Stimulated activated CD4-positive, alpha-beta T cell treated with anti-CD3 and anti-CD28 coated beads, Interleukin-2, amount 100 ng/mL, for 4 hours (primary cell): ENCODE measurements at places on chromosomes 2 and 18.

DNA sequence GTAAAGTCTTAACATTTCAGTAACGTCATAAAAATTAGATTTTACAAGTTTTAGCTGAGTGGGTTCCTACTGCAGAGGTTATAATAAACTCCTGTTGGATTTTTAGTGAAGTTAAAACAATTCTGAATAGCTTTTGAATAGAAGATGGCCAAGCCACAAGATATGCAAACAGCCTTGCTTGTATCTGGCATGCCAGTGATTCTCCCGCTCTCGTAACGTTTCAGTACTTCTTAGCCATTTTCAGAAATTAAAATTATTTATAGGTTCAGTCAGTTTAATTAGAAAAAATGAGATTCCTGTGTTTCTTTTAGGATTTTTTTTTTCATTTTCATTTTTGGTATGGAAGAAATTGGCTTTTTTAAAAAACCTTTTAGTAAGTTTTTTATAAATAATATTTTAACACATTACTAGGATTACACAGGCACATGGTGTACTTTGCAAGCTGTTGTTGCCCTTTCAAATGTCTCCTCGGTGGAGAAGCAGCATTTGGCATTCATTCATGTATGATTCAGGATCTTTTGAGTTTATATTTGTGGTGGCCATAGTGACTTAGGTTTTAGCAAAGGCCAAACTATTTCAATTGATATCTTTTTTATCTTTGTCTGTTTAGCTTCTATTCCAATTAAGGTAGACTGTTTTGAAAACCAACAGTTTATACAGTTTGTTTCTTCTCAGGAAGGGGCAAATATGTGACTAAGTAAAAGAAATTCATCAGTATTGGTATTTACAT lies 30.6 kb upstream of the RND3 start:
- no peak for DNase-seq

- no peak for DNase-seq
Measured at GRCh38 chr2:96095116-96095636, 21.2 kb downstream of the ADRA2B start.

DNA sequence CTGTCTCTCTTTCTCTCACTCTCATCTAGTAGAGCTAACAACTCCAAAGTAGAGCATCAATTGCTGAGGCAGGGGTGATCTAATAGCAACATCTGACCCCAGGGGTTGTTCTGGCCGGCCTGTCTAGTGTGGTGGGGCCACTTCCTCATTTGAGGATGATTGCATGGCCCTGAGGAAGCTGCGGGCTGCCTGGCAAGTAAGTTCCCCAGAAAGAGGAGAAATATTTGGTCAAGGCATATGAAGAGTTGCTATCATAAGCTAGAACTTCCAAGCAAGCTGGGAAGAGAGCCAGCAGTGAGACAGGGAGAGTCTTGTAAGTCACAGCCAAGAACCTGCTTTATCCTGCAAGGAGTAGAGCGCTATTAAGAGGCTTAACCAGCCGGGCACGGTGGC lies 50.8 kb upstream of the TMEM87B start:
- no peak for DNase-seq

GRCh38 chr18:79402209-79402576 lies 6.5 kb downstream of the NFATC1 start:
- DNase-seq, result no peak
